Midbrain (tissue), 1 donor: ENCODE measurements at places on chromosomes 12 and 14.

GRCh38 chr14:98582276-98582675 lies 689.7 kb downstream of the BCL11B start:
- DNase-seq: no peak

DNA sequence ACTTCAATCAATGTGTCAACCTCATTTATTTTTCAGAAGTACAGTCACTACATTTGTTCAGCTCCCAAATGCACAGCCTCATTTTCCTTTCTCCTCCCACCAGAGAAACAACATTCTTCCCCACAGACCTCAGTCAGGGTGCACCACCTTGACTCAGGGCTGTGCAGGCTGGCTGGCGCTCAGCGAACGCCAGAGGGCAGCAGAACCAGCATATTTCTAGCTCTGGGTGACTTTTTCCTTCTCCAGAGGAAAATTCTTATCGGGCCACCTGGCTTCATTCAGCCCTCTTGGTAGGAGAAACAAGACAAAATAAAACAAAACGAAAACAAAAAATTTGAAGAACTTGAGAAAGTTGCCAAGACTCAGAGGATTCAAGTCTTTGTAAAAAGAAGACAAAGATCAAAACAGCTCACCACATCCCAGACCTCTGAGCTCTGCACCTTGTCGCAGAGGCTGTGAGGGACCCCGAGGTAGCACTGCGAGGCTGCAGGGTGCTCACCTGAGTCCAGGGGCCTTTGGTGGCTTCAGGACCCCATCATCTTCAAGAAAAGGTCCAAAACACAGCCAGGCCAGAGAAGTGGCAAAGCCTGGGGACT lies 33.7 kb downstream of the PAH start:
- peak; percentile 63 for DNase-seq

DNA sequence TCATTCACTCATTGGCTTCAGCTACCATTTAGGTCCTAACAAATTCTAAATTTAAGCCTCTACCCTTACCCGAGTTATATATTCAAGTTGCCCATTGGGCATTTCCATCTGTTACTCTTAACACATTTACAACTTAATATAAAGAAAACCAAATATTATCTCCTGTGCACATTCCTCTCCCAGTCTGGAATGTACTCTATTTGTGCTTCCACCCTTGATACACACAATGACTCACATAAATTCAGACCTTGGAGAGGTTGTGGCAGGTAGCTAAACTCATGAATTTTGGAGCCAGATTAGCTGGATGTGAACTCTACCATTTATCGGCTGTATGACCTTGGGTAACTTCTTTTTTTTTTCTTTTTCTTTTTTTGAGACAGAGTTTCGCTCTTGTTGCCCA lies 51.1 kb downstream of the BRMS1L start:
- DNase-seq: no peak

- DNase-seq: no peak
These were observed 47.2 kb downstream of the SPPL3 start for GRCh38 chr12:120856980-120857379.

GRCh38 chr14:90341784-90342183 lies 10.0 kb upstream of the NRDE2 start:
- DNase-seq: no peak

DNA sequence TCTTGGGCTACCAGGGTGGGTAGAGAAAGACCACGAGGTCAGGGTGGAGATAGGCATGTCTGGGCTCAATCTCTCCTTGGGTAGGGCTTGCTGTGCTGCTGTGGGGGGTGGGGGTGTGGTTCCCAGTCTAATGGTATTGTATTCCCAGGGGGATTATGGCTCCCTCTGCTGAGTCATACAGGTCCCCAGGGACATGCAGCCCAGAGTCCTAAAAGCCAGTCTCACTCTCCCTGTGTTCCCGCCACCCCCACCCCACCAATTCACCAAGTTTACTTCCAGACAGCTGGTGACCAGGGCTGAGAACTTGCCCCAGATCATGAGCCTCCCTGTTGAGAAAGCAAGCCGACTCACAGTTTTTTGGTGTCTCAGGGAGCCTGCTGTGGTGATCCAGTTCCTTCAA lies 367.6 kb downstream of the C12orf75 start:
- no peak for DNase-seq

- DNase-seq: no peak
These were observed 5.0 kb upstream of the SLC4A8 start for GRCh38 chr12:51419425-51420193.

GRCh38 chr12:88450136-88450535 lies 130.1 kb downstream of the KITLG start:
- DNase-seq: no peak

GRCh38 chr12:116182359-116183063 lies 95.0 kb downstream of the MED13L start:
- no peak for DNase-seq

- no peak for DNase-seq
These were observed 234.7 kb upstream of the E2F7 start for GRCh38 chr12:77299910-77300669.

GRCh38 chr12:123942911-123943648 lies 29.6 kb downstream of the CCDC92 start:
- DNase-seq: no peak

DNA sequence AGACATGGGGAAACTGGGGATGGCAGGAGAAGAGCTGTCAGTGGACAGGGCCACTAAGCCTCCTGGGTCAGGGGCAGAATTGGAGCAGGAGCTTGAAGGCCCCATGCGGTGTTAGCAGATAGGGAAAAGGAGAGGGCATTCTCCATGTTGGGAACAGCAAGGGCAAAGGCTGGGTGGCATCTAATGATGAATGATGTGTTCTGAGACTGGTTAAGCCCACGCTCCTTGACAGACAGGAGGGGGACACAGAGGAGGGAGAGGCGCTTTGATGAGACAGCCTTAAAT lies 63.0 kb downstream of the CLMN start:
- DNase-seq: no peak

- DNase-seq: no peak
These were observed 177.2 kb downstream of the C12orf42 start for GRCh38 chr12:103318566-103318965.

GRCh38 chr14:74840603-74841030 lies 35.3 kb downstream of the PROX2 start:
- DNase-seq: no peak

- DNase-seq: no peak
These were observed 17.4 kb upstream of the ZDHHC17 start for GRCh38 chr12:76746516-76746915.

DNA sequence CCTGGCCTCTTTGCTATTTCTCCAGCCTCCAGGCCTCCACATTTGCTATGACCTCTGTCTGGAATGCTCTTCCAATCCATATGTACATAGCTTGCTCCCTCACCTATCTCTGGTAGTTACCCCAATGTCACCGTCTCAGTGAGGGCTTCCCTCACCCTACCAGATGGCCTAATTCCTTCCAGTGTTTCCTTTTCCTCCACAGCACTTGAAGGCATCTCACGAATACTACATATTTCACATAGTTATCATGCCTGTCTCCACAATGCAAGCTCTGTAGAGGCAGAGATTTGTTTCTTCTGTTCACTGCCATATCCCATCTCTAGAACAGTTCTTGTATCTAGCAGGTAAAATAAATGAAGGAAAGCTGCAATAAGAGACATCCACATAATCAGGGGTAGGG lies 21.3 kb upstream of the HSP90B1 start:
- DNase-seq: no peak

DNA sequence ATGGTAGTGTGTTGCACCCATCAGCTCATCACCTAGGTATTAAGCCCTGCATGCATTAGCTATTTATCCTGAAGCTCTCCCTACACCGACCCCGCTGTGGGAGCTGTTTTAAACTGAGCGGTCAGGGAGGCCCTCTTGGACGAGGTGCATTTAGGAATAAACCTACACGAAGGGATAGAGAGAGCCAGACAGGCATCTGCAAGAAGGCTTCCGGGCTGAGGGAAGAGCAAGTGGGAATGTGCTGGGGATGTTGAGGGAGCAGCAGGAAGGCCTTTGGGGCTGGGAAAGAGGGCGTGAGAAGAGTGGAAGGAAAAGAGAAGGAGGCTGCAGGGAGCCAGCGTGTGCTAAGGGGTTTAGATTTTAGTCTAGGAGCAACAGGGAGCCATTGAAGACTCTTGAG lies 34.5 kb downstream of the RPH3A start:
- no peak for DNase-seq

- DNase-seq: no peak
These were observed 36.7 kb upstream of the IL22 start for GRCh38 chr12:68290126-68290525.

GRCh38 chr12:118050972-118051910 lies 9.7 kb downstream of the WSB2 start:
- no peak for DNase-seq

DNA sequence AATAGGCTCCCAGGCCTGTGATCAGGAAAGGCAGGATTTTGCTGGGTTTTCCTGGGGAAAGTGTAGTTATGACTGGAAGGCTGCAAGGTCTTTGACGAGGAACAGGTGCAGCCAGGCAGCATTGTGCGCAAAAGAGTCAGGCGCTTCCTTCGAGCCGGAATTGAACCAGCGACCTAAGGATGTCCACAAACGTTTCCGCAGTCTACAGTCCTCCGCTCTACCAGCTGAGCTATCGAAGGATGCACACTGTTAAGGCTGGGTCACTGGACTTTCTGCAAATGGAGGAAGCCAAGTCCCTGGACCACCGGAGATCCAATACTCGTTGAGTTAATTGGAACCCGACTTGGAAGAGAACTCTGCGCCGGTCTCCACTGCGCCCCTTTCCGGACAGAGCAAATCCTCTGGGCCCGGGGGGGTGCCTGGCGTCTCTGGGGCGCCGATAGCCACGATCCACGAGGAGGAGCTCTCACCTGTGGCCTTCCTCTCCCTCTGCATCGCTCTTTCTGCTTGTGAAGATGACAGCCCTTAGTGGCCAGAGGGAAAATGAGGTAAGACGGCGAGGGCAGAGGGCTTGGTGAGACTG lies 18.4 kb upstream of the OR6S1 start:
- DNase-seq: no peak

DNA sequence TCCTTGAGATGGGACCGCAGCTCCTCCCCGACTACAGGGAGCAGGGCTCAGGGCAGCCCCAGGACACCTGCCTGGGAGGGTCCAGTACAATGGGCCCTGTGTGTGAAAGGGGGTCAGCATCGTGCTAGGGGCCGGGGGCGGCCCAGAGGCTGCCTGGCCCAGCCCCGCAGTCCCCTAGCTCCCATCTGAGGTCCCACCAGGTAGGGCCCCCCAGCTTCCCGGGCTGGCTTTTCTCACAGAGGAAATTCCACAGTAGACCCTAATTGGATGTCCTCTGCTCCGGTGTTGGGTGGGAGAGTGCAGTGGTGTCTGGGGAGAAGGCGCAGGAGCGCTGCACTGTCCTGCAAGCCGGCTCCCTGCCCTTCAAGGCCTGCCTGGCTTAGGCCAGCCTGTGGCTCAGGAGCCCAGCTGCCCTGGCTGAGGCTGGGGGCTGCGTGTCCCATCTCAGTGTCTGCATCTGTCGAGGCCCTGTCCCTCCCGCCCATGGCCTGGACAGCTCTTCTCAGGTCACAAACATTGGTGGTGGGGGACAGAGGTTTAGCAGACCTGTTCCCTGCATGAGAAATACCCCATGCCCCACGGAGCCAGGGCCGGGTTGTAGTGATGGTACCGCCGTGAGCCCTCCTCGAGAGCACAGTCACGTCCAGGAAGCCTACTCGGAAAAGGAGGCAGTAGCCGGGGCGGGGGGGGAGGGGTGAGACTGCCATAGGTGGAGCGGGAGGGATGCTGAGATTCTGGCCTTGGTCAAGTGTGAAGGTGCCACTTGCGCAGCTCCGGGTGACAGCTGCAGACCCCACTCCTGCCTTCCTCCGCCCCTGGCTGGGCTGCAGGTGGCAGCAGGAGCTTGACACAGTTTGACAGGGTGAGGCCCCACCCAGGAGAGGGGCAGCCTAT lies 11.6 kb downstream of the HIP1R start:
- DNase-seq: no peak

DNA sequence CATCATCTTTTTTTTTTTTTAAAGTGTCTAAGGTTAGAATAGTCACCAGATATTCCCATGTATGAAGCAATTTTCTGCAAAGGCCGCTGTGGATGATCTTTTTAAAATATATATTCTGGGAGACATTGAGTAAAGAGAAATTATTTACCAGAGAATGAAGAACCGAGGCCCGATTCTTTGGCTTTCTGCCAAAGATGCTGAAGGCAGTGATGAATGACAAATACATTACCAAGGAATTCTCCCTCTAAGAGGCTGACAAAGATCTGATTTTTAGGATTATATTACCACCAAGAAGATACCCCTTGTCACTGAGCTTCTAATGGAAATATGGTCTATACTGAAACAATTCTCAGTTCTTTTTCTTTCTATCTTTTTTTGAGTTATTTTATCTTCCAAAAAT lies 336.8 kb downstream of the NAV3 start:
- DNase-seq: no peak

- no peak for DNase-seq
These were observed 19.2 kb upstream of the PPP2R5E start for GRCh38 chr14:63562405-63562804.

GRCh38 chr12:73517859-73518258 lies 1019.8 kb upstream of the ATXN7L3B start:
- no peak for DNase-seq

- no peak for DNase-seq
These were observed 83.6 kb upstream of the VASH1 start for GRCh38 chr14:76677534-76678145.

DNA sequence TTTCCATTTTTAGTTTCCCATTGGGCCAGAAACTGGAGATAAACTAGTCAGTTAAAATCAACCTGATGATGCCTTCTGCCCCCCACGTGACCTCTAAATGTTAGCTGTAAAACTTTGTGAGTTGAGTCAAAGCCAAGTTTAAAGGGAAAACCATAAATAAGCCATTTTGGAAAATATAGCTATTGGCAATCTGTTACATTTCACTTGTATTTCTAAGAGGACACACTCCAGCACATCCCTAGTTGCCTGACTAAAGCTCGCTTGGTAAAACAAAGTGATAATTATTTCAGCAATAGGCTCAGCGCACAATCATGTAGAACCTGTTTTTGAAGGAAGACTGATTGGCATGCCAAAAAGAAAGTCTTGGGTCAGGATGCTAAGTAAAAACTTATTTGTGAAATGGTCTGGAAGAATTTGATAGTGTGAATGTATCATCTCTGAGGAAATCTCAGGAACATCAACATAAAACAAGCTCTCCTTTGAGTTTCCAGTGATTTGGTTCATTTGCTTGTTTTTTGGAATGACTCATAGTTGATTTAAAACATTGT lies 49.2 kb upstream of the AEBP2 start:
- DNase-seq: no peak

- DNase-seq: no peak
These were observed 10.0 kb upstream of the PKP2 start for GRCh38 chr12:32906399-32907165.
